ENCODE measurements at places on chromosomes 7 and 10.

DNA sequence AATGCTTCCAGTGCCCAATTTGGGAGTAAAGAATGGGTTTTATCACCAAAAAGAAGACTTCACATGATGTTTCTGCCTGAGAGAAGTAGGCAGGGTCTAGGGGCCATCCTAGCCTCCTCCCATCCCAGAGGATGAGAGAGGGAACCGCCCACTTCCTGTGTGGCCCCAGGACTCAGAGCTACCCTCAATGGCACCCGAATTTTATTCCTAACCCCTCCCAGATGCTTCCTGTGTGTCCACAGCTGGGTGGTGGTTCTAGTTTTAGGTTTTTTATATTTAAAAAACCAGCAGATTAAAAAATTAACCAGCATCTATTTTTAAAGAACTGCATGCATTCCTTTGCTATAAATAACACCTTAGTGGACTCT is 583.5 kb downstream of the PTPRN2 start:
- no peak for DNase-seq

DNA sequence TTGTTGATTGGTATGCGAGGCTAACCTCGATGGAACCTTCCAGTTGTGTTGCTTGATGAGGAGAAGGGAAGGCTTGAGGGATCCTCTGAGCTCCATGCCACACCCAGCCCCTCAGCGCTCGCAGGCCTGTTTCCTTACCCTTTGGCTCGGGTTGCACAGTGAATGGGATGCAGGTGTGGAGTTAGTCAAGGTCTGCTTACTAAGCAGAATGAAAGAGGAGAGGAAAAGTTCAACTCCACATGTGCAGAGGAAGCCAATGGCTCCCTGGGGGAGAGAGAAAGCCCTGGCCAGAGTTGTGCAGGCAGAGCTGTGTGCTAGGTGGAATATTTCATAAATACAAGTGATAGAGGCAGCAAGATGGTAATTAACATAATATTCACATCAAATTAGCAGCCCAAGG is 85.5 kb downstream of the JCAD start:
- DNase-seq: no peak

- no peak for DNase-seq
These were observed 12.4 kb upstream of the HPS1 start for GRCh38 chr10:98458809-98459784.

DNA sequence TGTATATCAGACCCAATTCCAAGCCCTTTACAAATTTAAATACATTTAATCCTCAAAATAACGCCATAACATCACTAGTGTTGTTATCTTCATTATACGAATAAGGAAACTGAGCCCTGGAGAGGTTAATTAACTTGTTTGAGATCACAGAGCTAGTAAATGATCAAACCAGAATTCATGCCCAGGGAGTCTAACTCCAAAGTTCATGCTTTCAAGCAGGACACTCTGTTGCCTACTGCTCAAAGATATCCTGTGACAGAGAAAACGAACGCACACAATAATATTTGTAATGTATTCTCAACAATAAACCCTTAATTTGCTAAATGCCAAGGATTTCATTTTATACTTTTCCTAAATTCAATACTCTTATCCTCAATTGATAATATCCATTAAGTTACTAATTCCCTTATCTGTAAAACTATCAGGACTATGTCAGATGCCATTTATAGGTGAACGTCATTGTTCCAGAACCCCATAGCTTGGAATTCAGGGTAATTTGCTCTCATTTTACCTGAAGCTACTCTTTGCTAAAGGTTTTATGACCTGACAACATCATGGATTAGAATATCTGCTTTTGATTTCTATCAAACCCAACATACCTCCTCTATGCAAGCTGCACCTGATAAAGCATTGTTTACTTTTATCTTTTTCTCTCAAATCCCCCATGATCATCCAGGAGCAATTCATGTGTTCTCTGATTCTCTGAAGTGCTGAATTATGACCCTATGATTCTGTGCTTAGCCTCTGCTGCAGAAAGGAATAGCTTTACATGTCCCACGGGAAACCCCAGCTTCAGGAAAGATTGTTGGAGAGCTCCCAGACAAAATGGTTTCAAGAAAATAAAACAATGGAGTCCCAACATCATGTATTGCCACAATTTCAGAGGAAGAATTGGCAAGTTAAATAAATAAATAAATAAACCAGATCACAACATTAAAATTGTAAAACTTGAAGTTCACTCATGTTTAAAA is 150.2 kb upstream of the CDK1 start:
- DNase-seq: no peak

DNA sequence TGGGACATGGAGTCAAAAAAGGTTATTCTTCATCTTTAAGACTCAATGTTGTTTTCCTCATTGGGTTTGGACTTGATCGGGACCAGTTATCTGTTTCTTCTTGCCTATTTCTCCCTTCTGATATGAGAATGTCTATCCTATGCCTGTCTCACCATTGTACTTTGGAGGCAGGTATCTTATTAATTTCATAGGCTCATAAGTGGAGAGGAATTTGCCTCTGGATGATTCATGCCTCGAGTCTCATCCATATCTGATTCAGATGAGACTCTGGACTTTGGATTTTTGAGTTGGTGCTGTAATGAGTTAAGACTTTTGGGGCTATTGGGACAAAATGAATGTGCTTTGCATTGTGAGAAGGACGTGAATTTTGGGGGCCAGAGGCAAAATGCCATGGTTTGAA is 36.2 kb upstream of the CCDC7 start:
- no peak for DNase-seq

- DNase-seq: no peak
These were observed 17.5 kb upstream of the CHST3 start for GRCh38 chr10:71946700-71947099.

- no peak for DNase-seq
These were observed 208.1 kb upstream of the TCF7L2 start for GRCh38 chr10:112741830-112742402.

GRCh38 chr7:16657656-16658279 is 11.8 kb downstream of the BZW2 start:
- no peak for DNase-seq

- no peak for DNase-seq
These were observed 585.9 kb downstream of the PTPRN2 start for GRCh38 chr7:158001621-158002320.

- DNase-seq: no peak
These were observed 33.6 kb downstream of the ST7 start for GRCh38 chr7:116986611-116987565.

- DNase-seq: no peak
These were observed 13.0 kb upstream of the WIPI2 start for GRCh38 chr7:5177060-5177459.

DNA sequence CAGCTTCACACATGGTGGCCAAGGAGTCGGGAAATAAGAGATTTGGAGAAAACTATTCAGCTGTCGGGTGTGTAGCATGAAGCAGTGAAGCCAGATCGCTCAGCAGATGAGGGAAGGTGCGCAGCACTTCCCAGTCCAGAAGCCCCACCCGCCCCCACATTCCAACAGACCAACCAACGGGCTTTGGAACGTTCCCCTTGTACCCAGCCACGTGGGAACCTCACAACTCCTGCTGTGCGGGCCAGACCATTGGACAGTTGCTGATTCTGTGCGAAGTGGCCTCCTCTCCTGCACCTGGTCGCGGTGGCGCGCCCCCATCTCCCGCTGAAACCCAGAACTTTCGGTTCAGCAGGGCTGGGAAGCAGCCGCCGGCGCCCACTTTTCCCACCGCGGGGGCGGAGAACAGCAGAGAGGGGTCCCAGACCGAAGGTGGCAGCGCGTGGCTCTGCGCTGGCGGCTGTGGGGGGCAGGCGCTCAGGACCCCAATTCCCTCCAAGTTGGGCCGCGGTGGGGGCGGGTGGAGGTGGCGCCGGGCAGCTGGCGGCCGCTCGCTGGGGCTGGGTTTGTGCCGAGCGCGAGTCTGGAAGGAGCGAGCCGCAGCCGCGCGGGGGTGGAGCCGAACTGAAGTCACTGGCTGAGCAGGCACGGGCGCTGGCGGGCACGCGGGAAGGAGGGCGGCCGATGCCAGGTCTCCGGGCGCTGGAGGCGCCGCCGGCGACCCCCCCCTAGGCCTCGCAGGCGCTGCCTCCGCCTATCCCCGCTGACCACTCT is 1301.5 kb upstream of the SORCS1 start:
- no peak for DNase-seq

- no peak for DNase-seq
These were observed 12.3 kb downstream of the KLF14 start for GRCh38 chr7:130721486-130722277.

DNA sequence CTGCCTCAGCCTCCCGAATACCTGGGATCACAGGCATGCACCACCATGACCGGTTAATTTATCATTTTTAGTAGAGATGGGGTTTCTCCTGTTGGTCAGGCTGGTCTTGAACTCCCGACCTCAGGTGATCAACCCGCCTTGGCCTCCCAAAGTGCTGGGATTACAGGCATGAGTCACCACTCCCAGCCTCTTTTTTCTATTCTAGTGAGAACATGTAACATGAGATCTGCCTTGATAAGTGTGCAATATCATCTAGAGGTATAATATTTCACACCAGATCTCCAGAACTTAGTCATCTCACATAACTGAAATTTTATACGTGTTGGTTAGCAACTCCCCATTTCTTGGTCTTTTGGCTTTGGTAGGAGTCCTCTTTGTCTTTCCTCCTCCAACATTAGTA is 656.9 kb downstream of the CNTNAP2 start:
- DNase-seq: no peak

- DNase-seq: no peak
These were observed 66.2 kb downstream of the SLC29A4 start for GRCh38 chr7:5349005-5349380.
